ENCODE measurements at places on chromosomes 1 and 21.
A peak's percentile ranks its signal among the peaks of the same experiment; 100 is the strongest.

DNA sequence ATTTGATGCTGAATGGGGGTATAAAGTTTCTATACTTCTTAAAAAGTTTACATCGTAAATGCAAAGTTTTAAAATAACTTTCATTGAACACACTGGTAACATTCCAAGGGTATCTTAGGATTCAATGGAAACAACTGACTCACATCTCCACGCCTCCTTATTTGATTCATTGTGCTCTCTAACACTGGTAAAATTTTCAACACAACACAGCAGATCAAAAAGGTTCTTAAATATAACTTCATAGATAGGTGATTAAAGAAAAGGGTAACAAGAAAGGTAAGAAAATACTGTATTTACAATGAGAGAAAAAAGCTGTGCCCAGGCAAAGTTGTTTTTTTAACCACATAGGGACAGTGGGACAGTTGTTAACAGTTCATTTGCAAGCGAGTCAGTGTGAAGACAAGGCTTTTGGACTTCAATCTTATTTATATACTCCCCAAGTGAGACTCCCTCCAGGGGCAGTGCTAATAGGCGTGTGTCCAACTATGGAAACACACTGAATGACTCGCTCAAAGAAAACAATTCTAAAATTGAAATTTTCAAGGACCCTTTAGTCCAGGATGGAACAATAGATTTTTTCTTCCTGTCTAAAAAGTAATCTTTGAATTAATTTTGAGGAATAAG, 140.5 kb downstream of the TIAM1 start:
- DNase-seq: no peak

DNA sequence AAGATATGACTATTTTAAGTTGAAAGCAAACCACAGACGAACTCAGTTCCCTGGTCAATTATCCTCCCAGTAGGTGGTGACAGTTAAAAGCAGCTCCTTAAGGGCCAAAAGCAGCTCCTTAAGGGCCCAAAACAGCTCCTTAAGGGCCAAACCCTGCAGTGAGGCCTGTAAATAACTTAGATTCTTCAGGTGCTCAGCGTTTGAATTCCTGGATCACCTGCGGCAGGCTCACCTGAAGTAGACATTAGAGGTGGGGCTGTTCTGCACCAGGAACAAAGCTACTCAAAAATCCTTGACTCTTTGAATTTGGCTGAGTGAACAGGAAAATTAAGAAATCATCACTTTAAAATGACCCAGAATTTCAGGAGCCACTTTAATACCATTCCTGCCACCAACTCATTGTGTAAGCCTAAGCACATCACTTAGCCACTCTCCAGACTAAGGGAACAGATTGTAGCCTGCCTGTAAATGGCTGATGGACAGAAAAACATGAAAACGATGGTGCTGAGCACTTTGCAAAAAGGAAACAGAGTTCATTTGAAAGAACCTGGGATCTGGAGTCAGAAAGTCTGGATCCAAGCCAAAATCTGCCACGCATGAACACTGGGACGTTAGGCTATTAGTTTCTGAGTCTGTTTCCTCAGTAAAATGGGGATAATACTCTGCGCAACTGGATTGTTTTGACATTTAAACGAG, 126.9 kb downstream of the LRIG2 start:
- DNase-seq: no peak

DNA sequence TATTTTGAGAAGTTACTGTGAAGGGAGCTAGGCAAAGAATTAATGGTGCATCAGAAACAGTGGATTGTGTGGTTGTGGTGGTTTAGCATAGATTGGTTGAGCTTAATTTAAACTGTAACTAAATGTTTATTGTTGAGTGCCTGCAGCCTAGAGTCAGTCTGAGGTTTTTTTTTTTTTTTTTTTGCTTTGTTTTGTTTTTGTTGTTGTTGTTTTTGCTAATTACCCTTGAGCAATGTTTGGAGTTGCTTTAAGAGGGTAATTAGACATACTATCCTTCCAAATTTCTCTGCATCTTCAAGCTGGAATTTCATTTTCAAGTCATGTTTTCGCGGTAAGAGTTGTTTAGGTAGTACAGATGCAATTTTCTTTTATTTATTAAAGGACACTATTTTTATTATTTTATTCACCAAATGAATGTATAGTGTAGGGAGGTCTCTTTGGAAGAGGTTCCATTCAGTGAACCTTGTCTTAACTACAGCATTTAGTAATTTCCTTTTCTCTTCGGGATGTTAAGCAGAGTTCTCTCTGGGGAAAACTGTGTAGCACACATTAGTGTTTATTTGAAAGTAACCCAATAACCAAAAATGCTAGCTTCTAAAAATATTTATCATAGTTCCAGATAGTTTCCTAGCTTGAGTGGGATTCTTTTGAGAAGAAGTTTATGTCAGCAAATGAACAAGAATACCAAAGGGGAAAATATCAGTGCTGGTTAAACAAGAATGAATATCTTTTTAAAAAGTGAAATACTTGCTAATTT, 82.3 kb downstream of the CLIC4 start:
- no peak for DNase-seq

DNA sequence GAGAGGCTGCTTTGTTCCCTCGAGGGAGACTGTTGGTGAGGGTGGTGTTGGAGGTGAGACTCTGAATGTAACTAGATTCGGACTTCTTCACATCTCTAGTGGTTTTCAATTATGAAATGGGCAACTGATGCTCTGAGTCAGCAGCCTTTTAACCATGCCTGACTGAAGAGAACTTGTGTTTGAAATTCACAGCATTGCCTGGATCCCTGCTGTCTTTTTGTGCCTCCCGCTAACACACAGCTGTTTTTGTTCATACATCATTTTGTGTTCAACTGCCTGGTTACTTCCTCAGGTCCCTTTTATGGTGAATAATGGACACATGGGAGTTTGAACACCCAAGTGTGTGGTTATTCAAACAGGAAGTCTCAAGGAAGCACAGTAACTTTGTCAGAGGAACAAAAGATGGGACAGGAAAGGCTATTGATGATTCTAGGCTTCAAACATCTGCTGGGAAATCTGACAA, 16.8 kb downstream of the LAMC1 start:
- DNase-seq: no peak

GRCh38 chr1:167463080-167463479, 55.2 kb downstream of the CD247 start:
- DNase-seq: no peak

DNA sequence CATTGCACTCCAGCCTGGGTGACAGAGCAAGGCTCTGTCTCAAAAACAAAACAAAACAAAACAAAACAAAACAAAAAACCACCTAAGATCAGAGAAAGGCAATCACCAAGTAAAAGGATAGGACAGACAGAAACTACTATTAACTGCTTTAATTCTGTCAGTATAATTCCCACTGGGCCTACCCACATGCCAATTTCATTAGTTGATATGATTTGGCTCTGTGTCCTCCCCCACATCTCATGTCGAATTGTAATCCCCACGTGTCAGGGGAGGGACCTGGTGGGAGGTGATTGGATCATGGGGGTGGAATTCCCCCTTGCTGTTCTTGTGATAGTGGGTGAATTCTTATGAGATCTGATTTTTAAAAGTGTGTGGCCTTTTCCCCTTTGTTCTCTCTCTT, 27.2 kb upstream of the CAPZB start:
- no peak for DNase-seq

GRCh38 chr1:7199077-7199779, 414.0 kb downstream of the CAMTA1 start:
- no peak for DNase-seq

- no peak for DNase-seq
Observed at GRCh38 chr1:158952416-158952815, 21.1 kb downstream of the PYHIN1 start.

GRCh38 chr21:31804008-31804394, 68.8 kb upstream of the HUNK start:
- DNase-seq: no peak

- no peak for DNase-seq
Observed at GRCh38 chr1:155309423-155310021, 856 bp downstream of the FDPS start.

- no peak for DNase-seq
Observed at GRCh38 chr1:50917138-50918137, 42.6 kb downstream of the FAF1 start.

DNA sequence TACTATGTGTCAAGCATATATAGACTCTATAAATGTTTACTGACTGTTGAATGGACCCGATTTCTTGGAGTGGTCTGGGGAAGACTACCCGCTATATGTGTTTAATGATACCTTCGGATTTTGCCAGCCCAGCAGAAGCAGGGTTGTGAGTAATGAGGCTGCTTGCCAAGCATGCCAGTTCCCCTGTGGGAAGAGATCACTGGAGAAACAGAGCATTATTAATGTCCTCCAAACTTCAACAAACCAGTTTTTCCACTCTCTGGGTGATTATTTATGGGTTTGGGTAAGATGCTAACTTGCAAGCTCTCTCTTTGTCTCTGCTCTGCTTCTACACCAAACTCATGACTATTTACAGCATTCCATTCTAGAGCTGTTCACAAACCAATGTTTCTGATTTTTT, 25.1 kb upstream of the PHGDH start:
- DNase-seq: no peak

GRCh38 chr1:181012203-181012745, 10.4 kb downstream of the STX6 start:
- no peak for DNase-seq

DNA sequence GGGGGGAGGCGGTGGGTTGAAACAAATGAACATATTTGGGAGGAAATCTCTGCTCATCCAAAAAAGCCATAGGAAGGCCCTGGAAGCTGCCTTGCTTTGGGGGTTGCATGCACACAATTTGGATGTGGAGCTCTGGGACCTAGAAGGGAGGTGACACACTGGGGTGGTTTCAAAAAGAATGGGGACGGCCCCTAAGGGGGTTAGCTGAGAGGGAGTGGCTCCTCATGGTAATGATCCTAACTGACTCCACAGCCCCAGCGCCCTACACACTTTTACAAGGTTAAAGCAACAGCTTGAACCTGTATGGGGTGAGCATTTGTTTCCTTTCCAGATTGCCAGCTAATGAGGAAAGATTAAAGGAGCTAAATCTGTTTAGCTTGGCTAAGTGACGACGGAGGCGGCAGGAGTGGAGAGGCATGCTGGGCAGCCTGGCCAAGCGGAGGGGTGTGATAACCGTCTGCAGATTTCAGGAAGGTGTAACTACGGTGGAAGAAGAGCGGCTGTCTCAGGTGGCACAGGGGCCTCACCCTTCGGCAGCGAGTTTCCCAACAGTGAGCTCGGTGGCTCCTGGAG, 107.3 kb downstream of the RNF220 start:
- DNase-seq: no peak

- DNase-seq: no peak
Observed at GRCh38 chr1:157154291-157154690, 16.1 kb upstream of the ETV3 start.

DNA sequence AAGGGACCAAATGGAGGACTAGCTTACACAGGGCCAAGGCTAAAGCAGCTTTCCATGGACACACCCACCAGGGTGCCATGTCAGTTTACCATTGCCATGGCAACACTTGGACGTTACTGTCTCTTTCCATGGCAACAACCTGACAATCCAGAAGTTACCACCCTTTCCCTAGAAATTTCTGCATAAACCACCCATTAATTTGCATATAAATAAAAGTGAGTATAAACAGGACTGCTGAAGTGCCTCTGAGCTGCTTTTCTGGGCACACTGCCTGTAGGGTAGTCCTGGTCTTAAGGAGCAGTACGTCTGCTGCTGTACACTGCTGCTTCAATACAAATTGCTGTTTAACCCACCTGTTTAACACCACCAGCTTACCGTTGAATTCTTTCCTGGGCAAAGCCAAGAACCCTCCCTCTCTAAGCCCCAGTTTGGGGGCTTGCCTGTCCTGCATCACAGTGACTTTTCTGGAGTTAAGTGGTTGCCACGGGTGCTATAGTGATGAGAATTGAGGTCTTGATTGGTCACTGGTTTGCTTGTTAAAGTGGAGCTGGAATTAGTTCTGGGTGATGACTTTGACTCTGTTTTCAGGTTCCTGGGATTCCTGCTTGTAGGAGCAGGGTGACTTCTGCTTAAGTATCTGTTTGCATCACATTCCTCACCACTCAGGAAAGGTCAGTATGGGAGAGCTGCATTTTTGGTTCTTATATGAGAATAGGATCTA, 83.2 kb downstream of the CLDN17 start:
- no peak for DNase-seq

DNA sequence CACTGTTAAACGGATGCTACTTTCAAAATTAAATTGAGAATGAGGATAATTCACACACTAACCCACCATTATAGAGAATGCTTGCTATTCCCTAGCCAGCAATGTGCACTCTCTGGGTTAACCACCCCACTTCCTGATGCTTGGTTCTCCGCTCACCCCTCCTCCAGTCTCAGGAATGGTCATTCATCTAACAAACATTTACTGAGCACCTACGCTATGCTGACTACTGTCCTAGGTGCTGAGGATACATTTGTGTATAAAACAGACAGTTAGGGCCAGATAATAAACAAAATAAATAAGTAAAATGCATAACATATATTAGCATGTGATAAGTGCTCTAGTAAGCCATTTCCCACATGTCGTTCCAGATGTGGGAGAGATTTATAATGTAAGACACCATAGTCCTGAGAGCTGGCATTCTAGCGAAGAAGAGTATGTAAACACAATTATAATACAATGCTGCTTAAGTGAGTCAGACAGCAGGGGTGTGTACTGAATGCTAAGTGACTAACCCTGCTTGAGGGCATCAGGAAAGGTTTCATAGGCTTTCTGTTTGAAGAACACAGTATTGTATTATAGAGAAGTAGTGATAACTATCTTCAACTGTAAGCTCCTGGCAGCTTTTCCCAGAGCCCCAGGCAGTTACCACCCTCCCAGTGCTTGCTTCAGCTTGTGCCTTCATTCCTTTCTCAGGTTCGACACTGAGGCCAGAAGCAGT, 126.7 kb upstream of the CACHD1 start:
- no peak for DNase-seq

DNA sequence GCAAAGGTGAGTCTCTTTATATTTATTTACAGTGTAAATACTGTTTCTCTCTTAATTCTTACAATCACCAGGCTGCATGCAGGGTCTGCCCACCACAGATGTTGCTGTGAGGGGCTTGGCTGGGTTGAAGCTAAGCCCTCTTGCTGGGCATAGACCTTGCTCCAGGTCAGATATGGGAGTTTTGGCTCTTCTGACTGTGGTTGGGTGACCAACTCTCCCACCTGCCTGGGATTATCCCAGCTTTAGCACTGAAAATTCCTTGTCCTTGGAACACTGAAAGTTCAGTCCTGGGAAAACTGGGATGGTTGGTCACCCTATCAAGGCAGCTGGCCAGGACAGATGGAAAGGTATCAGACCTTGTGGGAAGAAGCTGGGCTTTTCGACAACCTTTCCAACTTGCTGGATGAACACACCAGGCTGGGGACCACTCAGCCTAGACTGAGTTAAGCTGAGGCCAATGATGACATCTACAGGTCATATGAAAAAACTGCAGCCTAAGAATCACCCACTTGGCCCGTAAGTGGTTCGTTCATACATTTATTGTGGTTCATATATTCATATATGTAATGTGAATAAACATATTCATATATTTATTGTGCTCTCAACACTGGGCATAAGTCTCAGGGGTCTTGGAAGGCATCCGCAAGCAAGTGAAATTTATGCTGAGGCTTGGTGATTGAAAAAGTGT, 26.6 kb upstream of the HPDL start:
- peak; percentile 16 for DNase-seq

DNA sequence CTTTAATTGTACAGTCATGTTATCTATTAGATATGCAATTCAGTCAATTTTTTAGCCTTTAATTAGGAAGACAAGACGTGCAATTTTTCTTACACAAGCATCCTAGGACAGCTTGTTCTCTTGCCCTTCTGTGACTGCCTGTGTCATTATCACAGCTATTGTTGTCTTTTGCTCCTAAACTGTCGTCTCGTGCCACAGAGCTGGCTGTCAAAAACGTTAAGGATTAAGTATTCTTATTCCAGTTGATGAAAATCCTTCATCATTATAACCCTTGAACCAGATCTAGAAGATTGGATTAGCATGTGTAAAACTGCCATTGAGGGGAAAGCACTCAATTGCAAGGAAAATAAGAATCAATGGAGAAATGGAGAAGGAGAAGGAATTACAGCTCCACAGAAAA, 43.8 kb upstream of the AIM2 start:
- no peak for DNase-seq

All from nucleus accumbens (tissue), 56 donors.